Activated CD4-positive, CD25-positive, alpha-beta regulatory T cell (primary cell): ENCODE measurements at places on chromosomes 13 and 19.

DNA sequence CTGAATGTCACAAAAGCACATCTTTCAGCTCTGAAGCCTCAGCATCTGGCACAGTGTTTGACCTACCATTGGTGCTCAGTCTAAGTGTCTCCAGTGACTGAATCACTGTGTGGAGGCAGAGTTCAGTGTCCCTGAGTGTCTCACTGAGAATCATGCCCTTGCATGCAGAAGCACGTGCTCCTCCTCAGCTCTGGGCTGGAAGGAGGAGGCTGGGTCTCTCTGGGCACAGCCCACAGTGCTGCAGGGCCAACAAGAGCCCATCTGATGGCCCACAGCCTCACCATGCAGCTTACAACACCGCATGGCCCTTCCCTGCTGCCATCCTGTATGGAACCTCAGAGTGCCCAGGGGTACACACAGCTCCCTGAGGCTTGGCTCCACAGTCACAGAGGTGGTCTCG lies 86.1 kb downstream of the TEX26 start:
- no peak for DNase-seq

GRCh38 chr13:114257014-114257413 lies 22.3 kb downstream of the CDC16 start:
- no peak for DNase-seq

DNA sequence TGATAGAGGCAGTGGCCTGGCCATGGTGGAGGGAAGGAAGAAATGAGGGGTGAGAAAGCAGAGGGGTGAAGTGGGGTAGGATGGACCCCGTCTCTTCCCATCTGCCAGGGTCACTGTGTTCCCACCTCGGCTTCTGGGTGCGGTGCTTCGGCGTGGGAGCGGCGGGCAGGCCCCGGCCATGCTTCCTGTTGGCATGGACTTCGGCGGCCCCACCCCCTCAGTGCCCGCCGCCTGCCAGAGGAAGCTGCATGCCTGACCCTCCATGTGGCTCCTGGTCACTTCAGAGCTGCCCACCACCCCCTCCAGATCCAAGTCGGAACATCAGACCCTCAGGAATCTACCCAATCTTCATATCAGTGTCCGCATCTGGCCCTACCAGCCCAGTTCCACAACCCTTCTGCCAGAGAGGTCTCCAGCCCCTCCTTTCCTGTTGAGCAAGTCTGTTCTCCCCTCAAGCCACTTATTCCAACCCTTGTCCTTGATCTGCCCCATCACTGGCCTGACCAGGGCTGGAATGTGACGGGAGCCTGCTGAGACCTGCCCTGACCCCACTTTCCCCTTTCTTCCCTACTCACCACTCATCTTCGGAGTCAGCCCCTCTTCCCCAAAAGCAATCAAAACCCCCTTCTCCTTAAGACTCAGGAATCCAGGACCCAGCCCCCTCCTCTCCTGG lies 1.5 kb downstream of the KCNN4 start:
- no peak for DNase-seq

DNA sequence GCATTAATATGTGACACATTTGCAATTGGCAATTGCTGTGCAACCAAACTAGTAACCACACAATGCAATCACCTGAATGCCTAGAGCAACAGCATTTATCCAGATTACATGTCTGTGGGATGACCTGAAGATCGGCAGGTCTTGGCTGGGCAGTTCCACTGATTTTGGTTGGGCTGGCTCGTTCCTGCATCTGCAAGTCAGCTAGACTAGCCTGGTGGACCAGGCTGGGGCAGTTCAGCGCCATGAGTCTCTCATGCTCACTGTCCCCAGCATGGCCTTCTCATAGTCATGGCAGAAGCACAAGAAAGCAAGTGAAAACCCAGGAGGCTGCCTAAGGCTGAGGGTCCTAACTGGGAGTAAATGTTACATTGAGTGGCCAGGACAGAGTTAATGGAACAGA lies 229.1 kb upstream of the TSHZ3 start:
- no peak for DNase-seq

- DNase-seq: no peak
Measured at GRCh38 chr19:48496959-48497727, 14.5 kb downstream of the LMTK3 start.

- DNase-seq: no peak
Measured at GRCh38 chr13:106802917-106803316, 235.0 kb upstream of the ARGLU1 start.

GRCh38 chr13:32415019-32415418 lies 12.9 kb downstream of the N4BP2L1 start:
- DNase-seq: no peak

GRCh38 chr13:74464670-74465069 lies 330.5 kb upstream of the KLF12 start:
- no peak for DNase-seq

DNA sequence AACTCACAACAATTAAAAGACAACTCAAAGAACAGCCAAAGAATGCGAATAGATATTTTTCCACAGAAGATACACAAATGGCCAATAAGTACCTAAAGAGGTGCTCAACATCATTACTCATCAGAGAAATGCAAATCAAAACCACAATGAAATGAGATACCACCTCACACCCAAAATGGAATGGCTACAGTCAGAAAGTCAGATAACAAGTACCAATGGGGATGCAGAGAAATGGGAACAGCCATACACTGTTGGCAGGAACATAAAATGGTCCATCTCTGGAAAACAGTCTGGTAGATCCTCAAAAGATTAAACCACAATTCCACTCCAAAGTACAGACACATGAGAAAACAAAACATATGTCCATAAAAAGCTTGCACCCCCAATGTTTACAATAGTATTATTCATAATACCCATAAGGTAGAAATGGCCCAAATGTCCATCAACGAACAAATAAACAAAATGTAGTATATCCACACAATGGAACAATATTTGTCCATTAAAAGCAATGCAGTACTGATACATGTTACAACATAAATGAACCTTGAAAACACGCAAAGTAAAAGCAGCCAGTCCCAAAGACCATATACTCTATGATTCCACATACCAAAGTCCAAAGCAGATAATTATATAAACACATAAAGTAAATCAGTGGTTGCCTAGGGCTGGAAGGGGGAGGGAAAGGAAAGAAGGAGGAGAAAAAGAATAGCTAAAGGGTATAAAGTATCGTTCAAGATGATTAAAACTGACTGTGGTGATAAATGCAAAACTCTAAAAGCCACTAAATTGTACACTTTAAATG lies 19.6 kb downstream of the USP12 start:
- no peak for DNase-seq

DNA sequence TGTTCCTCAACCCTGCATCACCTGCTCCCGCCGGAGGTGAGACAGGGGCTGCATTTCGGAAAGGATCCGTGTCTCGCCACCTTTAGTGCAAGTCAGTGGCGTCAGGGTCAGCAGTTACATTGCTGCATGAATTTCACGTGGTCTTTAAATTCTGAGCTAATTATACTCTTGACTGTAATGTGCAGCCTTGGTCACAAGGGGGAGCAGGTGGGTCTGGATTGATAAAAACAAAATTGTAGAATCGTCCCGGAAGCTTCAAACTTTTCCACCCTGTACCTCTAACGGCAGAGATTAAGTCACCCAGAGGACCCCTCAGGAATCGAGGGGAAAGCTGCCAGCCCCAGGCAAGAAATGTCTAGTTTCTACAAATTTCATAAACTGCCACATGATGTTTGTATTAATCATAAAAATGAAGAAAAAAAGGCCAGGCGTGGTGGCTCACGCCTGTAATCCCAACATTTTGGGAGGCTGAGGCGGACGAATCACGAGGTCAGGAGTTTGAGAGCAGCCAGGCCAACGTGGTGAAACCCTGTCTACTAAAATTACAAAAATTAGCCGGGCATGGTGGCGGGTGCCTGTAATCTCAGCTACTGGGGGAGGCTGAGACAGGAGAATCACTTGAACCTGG lies 20.2 kb downstream of the BBC3 start:
- peak; percentile 59 for DNase-seq

DNA sequence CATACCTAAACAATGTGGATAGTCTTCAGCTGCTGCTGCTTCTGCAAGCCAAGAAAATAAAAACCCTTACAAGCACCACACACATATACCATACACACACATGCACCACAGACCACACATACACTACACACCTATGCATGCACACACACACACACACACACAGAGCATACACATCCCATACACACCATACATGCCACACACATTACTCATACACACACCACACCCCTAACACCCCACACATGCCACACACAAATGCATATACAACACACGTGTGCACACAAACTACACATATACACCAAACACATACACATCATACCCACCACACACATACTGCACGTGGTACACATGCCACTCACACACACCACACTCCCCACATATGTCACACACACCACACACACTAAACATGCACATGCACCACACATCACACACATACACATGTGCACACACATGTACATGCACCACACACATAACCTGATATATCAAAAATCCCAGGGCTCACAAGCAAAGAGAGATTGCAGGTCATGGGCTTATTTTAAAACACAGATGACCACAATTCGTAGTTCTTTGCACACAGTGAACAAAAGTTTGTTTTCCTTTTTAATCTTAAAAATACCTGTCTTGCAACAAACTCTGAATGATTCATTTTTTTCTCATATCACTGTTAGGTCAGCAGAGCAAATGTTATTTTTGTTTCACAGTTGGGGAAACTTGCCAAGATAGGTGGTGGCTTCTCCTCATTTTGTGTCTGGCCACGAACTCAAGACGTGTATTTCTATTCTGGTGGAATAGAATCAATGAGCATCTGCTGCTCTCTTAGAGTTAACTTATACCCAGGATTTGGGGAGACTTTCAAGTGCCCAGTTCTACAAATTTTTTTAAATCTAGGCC lies 456.6 kb downstream of the FGF9 start:
- no peak for DNase-seq

- DNase-seq: no peak
Measured at GRCh38 chr13:43684963-43685725, 101.6 kb downstream of the ENOX1 start.

DNA sequence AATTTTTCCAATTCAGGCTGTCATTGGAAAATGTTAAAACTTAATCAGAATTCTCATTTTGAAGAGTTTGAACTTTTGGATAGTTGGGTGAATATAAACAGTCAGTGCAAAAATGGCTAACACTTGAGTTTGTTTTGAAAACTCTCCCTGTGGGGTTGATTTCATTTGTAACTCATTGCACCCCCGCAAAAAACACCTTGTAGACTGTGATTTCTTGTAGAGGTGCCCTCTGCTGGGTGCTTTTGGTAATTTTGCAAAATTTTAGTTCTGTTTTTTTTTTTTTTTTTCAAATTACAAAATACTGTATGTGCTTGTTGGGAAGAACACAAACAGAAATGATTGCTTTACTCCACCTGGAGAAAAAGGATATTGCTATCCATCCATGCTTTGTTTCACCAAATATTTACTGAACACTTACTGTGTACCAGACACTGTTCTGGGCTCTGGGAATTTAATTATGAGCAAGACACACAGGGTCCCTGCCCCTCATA lies 28.2 kb upstream of the GPI start:
- DNase-seq: peak; percentile 11

DNA sequence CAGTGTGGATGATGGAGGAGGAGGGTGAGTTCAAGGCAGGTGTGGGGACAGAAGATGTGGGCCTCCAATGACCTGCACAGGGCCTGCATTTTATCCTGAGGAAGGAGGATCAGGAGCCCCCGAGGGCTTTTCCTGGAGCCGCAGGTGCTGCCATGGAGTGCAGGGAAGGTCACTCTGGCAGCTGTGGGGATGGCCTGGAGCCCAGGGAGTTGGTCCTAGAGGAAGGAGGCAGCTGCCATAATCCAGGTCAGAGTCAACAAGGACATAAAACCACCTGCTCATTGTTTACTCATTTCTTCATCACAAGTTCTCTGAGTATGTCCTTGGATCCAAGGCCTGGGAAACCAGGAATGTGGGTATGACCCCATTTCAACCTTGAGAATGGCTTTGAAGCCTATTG lies 87.2 kb downstream of the SCGB2B2 start:
- no peak for DNase-seq

GRCh38 chr13:54980651-54981050 lies 1952.0 kb downstream of the OLFM4 start:
- no peak for DNase-seq

DNA sequence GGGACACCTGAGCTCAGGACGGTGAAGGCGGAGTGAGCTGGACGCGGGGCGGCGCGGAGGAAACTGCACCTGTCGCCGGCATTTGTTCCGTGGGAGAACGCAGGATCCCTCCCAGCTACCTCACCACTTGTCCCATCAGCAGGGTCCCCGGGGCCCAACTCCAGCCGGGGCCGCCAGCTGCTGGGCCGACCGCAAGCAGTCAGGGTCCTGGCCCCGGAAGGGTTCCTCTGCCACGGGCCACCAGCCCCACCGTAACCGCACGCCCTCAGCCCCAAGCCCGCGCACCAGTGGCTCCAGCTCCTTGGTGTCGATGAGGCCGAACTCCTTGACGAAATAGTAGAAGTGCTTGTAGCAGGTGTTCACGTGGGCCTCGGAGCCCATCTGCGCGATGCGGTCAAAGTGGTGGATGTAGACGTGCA lies 19.6 kb downstream of the MOB3A start:
- no peak for DNase-seq

DNA sequence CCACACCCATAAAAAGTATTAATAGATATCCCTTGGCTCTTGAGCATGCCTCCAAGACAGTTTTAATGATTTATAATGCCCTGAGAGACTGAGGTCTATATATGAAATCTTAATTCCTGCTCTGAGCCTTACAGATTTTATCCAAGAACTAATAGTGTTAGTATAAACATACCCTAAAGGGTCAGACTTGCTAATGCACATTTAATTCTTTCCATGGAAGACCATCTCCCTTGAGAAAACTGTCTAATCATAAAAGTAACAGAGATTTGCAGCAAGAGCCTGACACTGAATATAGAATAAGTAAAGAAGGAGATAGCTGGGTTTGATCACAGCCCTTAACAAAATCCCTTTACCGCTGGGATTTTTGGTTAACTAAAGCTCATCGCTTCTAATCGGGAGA lies 650.8 kb upstream of the KLF12 start:
- DNase-seq: no peak

DNA sequence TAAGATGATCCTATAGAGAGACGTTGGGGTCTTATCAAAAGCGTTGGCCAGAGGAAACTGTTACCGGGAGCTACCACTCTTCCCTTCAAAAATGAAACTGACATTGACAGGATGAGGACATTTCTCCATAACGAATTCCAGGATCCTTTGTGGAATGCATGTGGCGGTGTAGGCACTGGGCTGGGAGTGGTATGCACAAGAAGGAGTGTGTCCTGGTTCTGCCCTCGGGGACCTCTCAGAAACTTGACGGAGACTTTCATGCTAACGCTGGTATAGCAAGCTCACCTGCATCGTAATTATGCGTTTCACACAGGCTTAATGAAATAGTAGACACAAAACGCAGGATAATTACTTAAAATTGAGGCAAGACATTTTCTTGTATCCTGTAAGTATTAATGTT lies 441.1 kb downstream of the FGF9 start:
- no peak for DNase-seq

GRCh38 chr13:72728290-72728605 lies 525 bp downstream of the BORA start:
- no peak for DNase-seq

- no peak for DNase-seq
Measured at GRCh38 chr13:39672378-39673132, 17.1 kb downstream of the COG6 start.
